ENCODE measurements at places on chromosomes 12 and 14. TPM values are rescaled to one million over a fixed set of nuclear protein-coding genes. Genes with fewer than 3 reads are reported as not detected.

NPFF gene
- total RNA-seq: not detected

PLEKHD1 gene
- total RNA-seq: not detected

GPR84 gene
- 3.8 TPM for total RNA-seq

- no peak for DNase-seq
These were observed 195.7 kb downstream of the AKAP6 start for GRCh38 chr14:32524609-32525375.

PROX2 gene
- total RNA-seq: 0.29 TPM

DNA sequence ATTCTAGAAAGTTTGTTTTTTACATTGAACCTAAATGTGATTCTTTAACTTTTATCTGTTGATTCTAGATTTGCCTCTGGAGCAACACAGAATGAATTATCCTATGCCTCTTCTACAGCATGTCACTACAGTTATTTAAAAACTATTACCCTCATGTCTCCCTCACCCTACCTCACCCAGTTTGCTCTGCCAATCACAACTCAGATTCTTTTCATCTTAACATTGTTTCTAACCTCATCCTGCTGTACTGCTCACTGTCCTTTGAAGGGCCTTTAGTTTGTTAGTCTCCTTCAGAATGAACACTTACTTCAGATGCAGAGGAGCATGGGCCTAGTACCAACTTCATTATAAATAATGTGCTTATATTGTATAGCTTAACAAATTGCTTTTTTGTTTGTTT is 21.5 kb downstream of the YLPM1 start:
- DNase-seq: no peak

GRCh38 chr12:108609537-108610335 is 11.9 kb upstream of the TMEM119 start:
- no peak for DNase-seq

RNASE3 gene
- total RNA-seq: not detected

CCDC177 gene
- not detected for total RNA-seq

DNA sequence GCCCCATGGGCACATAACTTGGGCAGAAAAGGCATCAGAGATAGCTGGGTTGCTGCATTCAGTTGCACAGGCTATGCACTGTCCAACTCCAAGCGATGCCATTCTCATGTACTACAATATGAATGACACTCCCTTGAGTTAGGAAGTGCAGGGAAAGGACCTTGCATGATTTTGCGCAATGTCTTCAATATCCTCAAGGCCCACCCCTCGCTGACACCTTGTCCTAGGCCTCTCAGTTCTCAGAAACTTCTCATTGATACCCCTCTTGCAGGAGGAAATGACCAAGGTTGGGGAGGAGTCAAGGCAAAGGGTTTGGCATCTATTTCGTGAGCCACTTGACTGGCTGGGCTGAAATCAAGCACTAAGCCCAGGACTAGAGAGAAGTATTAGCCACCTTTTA is 70.4 kb downstream of the ARL6IP4 start:
- no peak for DNase-seq

DNA sequence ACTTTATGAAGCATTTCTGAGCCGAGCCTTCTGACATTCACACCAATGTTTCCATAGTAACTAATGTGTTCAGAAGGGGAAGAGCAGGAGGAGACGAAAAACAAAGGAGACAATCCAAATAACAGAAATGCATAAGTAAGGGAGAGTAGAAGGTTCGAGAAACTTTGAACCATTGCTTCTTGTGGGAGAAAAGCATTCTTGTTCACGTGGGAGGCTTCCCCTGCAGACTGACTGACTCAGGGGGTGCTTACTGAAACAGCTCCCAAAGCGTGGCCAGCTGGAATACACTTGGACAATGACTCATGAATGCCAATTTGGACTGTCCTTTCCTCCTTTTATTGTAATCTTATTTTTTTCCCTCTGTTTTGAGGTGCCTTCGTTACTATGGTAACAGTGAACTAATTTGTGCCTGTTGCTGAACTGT is 73.9 kb downstream of the NEDD1 start:
- no peak for DNase-seq

DNA sequence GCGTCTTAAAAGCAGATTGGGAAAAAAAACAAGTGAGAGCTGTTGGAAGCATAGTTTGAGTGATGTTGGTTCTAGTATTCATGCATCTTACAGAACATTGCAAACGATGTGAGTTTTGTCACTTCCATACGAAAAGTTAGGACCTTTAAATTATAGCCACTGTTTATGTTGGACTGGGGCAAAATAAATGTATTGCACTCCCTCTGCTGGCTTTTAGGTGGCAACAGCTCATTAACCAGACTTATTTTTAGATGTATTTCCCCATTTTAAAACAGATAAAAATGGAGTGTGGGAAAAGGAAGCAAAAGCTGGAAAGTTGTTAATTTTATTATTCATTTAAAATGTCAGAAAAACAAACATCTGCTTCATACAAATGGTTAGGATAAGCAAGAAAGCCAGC is 111.9 kb downstream of the LGR5 start:
- no peak for DNase-seq

All from activated T-cell treated with anti-CD3 and anti-CD28 coated beads, Interleukin-2, amount 50 U/mL, for 72 hours (primary cell).